ENCODE measurements at places on chromosomes 2 and 18.

DNA sequence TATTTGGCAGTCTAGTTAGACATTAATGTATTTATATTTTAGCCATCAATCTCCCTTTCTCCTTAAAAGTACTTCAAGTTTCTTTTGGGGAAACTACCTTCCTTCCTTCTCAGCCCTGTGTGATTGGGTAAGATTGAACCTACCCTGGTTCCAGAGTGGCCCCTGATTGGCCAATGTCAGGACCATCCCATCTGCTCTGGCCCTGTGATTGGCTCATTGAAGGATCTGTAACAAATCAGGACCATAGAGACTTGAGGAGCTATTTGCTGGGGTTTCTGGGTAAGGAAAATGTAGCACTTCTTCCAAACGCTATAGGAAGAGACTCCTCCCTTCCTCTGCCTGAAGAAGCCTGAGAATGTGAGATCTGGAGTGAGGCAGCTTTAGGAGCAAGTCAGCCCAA is 59.3 kb downstream of the AQP4 start:
- DNase-seq: no peak

- no peak for DNase-seq
These were observed 707.0 kb upstream of the ZEB2 start for GRCh38 chr2:145226901-145227300.

DNA sequence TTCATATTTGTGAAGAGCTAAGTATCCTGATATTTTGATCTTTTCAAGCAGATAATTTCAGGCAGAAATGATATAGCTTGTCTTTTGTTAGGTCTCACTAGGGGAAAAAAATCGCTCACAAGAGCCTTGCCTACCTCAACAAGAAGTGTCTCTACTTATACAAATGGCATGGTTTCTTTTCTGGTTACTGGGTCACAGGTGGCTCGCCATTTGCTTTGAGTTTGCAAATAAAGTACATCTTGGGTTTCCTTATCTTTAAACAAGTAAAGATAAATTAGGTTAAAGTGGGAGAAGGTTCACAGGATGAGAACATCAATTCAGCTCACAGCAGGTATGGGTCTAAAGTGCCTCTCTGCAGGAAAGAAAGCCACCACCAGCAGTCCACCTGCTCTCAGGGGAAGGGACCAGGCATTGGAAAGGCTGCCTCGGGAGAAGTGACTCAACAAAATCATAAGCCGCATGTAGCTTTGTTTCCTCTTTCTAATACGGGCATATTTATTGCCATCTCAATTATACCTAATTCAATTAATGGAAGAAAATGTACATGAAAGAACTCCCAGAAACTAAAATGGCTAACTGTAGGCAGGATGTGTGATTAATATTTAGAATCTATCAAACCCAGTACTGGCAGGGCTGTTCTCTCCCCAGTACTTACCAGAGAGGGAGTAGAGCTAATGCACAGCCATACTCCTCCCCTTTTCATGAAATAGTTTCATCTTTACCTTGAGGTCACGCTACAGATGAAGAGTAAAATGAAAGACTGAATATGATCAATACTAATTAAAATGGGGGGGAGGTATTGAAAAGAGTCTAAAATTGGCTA is 28.3 kb downstream of the CDC42EP3 start:
- no peak for DNase-seq

DNA sequence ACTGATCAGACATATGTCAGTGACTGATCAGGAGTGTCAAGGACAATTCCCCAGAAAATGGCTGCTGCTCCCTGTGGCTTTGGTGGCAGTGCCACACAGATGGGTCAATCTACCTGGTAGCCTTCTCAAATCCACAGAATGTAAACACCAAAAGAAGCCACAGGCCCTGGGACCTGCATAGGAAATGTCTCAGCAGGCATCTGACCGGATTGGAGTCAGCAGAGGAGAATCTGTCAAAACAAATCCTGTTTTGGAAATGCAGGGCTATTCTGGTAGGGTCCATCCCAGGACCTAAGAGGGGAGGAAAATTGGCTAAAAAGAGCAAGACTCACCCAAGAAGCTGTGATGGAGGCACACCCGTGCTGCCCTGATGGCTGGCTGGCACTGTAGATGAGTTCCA is 189.7 kb downstream of the TMEM247 start:
- DNase-seq: no peak

DNA sequence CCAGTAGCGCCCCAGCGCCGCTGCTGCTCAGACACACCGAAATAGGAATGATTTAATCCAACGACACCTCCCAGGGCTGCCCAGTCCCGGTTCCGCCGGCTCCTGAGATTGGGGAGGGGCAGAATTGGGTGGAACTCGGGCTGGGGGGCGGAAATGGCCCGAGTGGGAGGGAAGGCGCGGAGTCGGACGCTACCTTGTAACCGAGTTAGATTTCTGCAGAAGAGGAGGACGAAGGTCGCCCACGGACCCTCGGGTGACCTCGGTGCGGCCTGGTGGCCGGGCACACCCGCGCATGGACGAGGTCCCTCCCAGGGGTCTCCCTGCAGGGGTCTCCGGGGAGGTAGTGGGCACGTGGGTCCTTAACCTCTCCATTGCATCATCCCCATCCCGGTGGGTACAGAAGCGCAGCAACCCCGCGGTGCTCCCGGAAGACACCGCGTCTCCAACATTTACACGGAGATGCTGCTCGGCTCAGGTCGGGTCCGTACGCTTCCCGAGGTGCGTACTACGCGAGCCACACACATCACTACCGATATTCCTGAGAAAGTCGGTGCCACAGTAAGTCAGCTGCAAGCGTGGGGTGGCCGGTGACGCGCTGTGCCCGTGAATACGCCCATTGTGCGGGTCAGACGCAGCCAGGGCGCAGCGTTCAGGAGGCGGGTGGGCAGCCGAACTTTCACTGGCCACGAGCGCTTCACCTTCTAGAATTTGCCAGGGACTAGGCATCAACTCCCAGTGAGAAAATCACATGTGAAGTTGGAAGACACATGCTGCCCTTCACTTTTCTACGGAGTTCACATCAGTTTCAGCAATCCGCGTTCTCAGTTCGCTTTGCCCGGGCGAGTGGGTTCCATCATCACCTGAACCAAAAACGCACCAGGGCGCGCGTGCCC is 3.0 kb downstream of the ZNF516 start:
- peak; percentile 40 for DNase-seq

GRCh38 chr2:70574618-70575017 is 21.0 kb upstream of the TGFA start:
- DNase-seq: peak; percentile 6

DNA sequence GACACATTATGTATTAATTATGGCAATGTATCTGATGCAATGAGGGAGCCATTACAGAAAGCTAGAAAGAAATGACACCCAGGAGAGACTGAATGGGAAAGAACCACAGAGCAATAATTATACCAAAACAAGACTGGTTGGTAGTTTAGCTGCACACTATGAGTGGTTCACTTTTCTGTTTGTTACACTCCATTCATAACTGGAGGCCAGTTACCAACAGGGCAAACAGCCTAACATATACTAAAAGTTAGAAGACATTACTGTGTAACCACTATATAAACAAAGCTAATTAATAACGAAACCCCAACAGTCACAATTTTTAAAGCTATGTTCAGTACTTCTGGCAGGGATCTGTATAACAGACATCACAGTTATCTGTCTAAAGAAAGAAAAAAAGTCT is 49.4 kb downstream of the NBAS start:
- no peak for DNase-seq
